ENCODE measurements at places on chromosomes 6 and 20. TPM values are rescaled to one million over a fixed set of nuclear protein-coding genes. Genes with fewer than 3 reads are reported as not detected.

The TGM3 gene
- polyA plus RNA-seq = 0.75 TPM

GRCh38 chr6:110422444-110422822 lies 7.1 kb upstream of the DDO start:
- DNase-seq = no peak

The PHACTR1 gene
- 6.3 TPM for polyA plus RNA-seq

GRCh38 chr20:6829510-6830116 lies 62.1 kb downstream of the BMP2 start:
- no peak for DNase-seq

DNA sequence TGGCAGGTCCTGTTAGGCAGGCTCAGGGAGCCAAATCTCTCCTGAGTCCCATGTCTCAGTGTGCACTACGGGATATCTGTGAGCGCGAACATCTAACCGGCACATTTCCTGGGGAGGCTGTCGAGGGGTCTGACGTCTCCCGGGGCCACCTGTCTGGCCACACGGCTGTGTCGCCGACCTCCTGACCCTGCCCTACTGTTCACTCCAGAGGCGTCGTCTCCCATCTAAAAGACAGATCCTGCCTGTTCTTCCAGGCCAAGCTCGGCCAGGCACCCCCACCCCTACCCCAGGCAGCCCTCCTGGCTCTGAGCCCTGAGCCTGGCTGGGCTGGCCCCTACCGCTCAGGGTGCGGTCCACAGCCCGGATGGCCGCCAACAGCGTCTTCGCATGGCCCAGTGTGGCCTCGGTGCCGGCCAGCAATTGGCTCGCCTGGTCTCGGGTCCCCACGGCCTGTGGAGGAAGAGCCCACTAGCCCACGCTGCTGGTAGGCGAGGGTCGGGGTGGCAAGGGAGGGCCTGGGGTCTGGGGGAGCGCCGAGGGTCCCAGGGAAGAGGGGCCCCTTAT lies 16.6 kb downstream of the ADRM1 start:
- DNase-seq = no peak

The MEP1A gene
- 0.10 TPM for polyA plus RNA-seq

GRCh38 chr6:39302669-39303424 lies 11.4 kb downstream of the KCNK17 start:
- DNase-seq = peak; percentile 95

The ACTL10 gene
- 0.63 TPM for polyA plus RNA-seq

DNA sequence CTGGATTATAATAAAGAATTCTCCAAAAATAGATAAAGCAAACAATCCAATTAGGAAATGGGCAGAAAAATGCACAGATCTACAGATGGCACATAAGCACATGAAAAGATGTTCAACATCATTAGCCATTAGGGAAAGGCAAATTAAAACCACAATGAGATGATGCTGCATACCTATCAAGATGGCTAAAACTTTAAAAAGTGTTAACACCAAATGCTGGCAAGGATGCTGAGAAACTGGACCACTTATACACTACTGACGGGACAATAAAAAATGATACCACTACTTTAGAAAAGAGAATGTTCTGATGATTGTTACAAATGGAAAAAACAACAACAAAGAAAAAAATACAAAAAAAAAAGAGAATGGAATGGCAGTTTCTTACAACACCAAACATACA lies 26.5 kb downstream of the LCA5 start:
- no peak for DNase-seq

- DNase-seq = no peak
Measured at GRCh38 chr6:125193208-125193607, 39.6 kb downstream of the TPD52L1 start.

DNA sequence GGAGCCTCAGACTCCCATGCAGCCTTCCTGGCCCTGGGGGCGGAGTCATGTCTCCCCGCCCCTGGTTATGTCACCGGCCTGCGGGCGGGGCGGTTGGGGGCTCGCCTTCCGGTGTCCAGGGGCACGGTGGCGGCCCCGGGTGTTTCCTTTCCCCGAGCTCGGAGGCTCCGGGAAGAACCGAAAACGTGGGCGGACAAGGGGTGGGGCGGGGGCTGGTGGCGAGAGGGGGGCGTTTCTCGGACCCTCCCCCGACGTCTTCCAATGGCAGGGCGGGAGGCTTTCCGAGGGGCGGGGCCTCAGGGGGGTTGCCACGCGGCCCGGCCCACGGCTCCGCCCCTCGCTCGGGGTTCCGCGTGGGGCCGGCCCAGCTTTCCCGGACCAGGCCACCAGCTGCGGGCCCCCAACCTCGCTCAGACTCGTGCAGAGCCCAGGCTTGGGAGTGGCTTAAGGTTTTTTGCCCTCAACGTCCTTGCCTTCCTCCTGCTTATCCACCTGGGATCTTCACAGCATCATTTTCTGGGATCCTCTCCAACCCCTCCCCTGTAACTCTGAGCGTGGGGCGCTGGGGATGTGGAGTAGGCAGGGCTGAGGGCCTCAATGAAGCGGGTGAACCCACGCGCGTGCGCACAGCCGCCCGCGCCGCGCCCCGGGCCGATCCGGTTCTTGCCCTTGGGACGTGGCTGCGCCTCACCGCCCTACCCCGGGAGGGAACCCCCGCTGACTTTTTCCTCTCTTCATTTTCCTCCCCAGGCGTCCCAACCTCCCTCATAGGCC lies 2.1 kb upstream of the NRN1 start:
- DNase-seq = peak; percentile 74

The CLPSL2 gene
- not detected for polyA plus RNA-seq

DNA sequence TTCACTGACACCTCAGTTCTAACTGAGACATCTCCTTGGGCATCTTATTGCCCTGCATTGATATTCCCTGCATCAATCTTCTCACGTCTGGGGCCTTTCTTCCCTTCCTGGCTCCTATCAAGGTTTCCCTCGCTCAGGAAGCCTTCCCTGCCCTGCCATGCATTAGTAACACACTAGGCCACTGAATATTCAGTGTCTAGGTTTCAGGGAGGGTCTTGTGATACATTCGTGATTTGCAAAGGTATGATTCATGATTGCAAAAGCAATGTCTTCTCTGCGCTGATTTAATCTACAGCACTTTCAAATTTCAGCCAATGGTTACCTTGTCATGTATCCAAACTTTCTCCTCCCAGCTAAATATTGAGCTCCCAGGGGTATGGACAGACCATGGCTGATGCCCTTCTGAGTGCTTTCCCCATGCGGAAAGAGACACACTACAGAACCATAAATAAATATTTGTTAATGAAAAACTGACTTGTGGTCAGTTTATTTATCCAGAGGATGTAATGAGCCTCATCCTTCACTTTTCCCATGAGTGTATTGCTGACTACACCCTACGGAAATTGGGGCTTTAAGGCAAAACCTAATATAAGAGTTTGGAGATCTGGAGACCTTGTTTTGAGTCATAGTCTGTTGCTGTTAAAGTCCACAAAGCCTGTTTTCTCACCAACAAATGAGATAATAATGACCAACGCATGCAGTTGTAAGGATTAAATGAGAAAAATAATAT lies 21.6 kb upstream of the PCSK2 start:
- no peak for DNase-seq

- no peak for DNase-seq
Measured at GRCh38 chr6:65955034-65955433, 248.0 kb upstream of the EYS start.

The NMBR gene
- not detected for polyA plus RNA-seq

GRCh38 chr6:144285798-144286502 lies 815 bp downstream of the UTRN start:
- DNase-seq = peak; percentile 91

DNA sequence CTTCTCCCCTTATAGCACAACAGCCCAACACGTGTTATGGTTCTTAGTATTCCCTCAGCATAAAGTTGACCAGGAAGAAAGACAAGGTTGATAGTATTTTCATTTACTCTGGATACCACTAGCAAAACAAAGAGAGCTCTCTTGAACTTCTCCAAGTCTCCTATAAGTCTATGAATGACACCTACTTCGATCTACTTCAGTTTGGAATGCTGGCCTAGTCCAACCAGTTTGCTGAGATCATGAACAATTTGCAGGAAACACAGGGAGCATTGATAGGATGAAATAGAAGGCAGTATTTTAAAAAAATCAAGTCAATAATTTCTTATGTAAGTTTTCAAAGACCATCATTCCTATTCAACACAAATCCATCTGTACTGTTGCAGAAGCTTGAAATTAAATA lies 93.6 kb downstream of the GJA10 start:
- DNase-seq = no peak

- no peak for DNase-seq
Measured at GRCh38 chr6:42255050-42255449, 37.4 kb upstream of the MRPS10 start.

The TSPO2 gene
- not detected for polyA plus RNA-seq

GRCh38 chr20:1941226-1941625 lies 46.0 kb downstream of the SIRPA start:
- DNase-seq = no peak

The STAU1 gene
- polyA plus RNA-seq = 39.1 TPM

The XKR7 gene
- polyA plus RNA-seq = 0.13 TPM

- no peak for DNase-seq
Measured at GRCh38 chr6:101146389-101146788, 247.1 kb upstream of the GRIK2 start.

The CCN6 gene
- not detected for polyA plus RNA-seq

- DNase-seq = no peak
Measured at GRCh38 chr20:21052686-21053001, 53.5 kb downstream of the LINC00237 start.

GRCh38 chr6:106461084-106461483 lies 100.6 kb downstream of the CRYBG1 start:
- DNase-seq = no peak

The PRR18 gene
- not detected for polyA plus RNA-seq
